AG10803 (cell line): ENCODE measurements at places on chromosomes 7 and 10.

DNA sequence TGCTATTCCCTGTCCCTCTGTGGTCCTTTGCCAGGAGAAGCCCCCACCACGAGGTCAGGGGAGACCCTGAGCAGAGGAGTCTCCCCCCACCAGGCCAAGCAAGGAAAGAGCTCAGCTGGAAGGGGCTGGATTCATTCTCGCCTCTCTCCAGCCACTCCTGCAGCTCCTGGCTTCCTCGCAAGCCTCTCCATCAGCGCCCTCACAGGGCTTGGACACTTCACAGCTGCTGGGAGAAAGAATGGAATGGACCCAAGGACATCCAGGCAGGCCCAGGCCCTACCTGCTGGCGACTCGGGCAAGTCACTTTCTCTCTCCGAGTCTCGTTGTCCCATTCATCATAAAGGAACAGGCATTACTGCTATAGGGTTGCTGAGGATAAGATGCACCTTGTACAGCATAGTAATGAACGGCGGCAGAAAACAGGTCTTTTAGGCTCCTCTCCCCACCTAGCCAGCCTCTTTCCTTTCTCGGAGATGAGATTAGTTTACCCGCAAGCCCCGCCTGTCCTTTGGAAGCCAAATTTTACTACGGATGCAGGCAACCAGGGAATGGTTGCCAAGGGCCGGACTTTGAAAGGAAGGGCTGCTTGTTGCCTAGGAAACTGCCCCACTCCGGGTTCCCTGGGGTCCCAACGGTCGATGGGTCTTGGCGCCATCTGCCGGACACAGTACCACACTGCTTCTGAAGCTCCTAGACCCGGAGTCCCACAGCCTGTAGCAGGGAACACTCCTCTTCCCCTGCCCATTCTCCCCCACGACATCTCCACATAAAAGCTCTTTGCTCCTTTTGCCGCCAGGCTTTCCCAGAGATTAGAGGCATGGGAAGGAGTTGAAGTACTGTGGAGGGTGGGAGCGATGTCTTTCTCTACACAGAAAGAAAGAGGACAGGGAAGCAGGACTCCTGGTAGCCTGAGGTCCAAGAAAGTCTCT, 22.3 kb downstream of the IMPDH1 start:
- DNase-seq: peak; percentile 56

DNA sequence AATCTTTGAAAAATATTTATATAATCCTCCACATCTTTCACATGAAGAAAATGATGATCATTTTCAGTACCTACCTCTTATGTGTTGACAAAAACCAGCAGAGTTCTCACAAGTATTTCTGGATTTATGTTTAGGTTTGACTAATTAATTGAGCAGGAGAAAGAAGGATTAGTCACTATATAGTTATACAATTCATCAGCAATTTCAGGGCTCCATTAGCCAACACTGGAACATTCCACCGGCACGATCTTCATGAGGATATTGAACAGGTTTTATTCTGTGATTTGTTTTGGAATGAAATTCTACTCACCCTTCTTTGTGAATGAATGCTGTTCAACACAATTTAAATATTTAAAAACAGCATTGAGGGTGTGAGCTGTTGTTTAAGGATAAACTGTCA, 163.2 kb downstream of the SEM1 start:
- DNase-seq: no peak

- no peak for DNase-seq
Observed at GRCh38 chr7:28466885-28467284, 54.6 kb downstream of the CREB5 start.

DNA sequence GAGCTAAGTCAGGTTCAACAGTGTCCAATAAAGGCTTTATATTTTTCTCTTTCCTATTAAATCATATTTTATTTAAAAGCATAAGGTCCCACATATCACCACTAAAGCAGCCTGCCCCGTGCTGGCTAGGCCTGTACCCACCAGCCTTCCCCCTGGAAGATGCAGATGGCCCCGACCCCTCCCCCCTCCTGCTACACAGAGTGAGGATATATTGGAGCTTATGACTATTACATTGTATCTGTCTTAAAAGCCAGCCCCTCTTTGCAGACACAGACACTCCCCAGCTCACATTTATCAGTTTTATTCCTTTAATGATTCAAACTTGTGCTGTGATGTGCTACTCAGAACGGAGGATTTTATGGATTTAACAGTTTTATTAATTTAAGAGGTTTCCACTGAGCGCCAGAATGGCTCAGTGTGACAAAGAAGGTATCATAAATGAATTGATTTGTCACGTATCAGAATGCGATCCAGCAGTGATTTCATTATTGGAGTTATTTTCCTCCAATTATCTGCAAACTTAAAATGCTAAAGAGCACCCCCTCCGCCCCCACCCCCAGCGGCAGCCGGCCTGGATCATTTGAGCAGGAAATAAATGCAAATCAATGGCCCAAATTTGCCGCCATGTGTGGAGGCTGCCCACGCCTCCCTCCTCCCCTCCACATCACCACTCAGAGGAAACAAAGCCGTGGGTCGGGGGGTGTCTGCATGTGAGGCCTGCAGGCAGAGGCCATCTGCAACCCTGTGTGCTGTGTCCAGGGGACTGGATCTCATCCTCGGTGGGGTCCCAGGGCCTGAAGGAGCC, 72.6 kb upstream of the ZMIZ1 start:
- no peak for DNase-seq

GRCh38 chr10:6815346-6815745, 235.3 kb upstream of the PRKCQ start:
- peak; percentile 5 for DNase-seq

DNA sequence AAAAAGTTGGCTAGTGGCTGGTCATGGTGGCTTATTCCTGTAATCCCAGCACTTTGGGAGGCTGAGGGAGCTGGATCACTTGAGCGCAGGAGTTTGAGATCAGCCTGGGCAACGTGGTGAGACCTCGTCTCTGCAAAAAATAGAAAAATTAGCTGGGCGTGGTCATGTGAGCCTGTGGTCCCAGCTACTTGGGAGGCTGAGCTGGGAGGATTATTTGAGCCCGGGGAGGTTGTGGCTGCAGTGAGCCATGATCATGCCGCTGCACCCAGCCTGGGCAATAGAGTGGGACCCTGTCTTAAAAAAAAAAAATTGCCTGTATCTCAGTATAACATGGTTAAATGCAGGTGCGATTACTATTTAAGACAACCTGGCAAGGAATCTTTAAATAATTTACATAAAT, 61.0 kb downstream of the ADD3 start:
- no peak for DNase-seq

DNA sequence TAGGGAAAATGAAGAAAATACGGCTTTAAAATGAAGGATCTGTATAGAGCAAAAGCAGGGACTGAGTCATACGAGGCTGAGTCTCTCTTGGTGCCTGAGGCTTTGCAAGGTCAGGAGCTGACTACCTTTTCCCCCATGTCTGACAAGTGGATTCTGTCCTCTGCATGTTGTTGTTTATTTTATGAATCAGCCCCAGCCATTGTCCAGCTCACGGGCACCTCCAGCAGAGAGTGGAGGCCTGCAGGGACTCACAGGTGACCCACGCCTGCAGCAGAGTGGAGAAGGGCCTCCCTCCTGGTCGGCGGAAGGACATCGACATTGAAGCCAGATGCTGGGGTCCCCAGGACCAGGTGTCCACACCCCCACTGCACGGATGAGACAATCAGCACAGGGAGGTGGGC, 233.9 kb downstream of the WDR37 start:
- DNase-seq: no peak

- no peak for DNase-seq
Observed at GRCh38 chr10:36500266-36500665, 625.1 kb upstream of the ANKRD30A start.

GRCh38 chr10:14737808-14738545, 36.7 kb downstream of the FAM107B start:
- DNase-seq: no peak

GRCh38 chr10:133003188-133003587, 60.8 kb upstream of the CFAP46 start:
- no peak for DNase-seq

GRCh38 chr10:110311357-110311949, 6.7 kb upstream of the SMNDC1 start:
- DNase-seq: peak; percentile 56

DNA sequence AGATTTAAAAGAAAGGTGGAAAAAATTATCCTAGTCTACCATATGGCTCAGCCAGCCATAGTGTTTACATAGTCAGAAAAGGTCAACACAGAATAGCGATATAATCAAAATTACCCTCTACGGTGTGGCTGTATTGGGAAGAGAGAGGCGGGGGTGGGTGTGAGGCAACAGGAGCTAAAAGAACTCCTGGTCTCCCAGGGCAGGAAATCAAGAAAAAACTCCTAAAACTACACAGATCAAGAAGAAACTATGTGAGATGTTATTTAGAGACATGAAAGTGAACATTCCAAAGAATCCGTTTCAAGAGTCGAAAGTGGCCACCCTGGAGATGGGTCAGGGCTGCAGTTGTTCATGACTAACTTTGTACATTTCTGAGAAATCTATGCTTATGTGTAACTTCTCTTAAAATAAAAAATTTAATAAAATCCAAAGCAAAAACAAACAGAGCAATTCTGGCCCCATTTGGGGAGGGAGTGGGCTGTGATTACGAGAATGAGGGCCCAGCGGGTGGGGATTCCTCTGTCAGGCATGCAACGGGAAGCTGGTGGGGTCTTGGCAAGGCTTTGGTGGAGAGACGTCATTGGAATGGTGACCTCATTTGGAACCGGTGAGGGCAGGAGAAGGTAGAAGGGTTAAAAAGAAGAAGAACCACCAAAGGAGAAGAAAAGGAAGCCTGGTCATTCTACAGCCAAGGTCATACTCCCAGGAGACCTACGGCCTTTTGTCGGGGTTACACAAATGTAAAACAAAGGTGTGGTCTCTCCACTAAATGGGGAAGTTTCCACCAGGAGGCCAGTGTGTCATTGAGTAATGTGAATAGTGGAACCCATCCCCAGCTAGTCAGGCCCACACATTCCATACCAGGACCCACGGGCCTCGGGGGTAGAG, 71.2 kb upstream of the DUSP5 start:
- DNase-seq: peak; percentile 90

DNA sequence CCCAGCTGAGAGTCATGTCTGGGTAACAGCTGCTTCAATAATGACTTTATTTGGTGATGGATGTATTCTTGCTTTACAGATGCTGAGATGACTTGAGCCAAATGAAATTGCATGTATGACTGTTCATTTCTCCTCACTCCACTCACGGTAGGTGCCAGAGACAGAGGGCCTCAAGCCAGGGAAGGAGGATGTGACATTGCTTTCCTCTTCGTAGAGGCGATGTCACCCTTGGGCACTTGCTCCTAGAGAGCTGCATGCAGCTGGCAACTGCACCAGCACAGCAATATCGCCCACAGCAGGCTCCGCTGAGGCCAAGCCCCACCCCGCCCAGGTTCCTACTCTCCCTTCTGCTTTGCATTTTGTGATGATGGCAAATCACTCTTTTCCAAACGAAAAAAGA, 116.6 kb upstream of the AOAH start:
- no peak for DNase-seq

GRCh38 chr10:102017295-102017694, 38.7 kb downstream of the ARMH3 start:
- DNase-seq: no peak

DNA sequence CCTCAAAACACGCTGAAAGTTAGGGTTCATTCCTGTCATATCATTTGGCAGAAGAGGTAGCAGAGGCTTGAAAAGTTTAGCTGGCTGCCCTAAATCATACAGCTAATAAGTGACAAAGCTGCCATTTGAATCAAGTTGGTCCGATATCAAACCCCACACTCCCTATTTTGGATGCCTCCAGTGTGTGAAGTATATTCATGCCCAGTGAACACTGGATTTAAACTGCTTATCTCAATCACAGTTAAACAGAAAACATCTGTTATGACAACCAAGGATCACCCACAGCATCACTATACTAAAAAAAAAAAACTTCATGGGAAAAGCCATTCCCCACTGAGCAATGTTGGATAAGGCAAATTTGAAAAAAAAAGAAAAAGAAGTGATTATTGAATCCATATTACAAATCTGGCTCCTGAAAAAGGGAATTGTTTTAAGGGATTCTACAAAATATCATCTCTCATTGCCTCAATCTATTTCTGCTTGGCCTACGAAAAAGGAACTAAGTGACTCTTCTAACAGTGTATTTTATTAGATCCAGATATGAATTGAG, 48.3 kb downstream of the ABCB1 start:
- no peak for DNase-seq

GRCh38 chr7:78383096-78383880, 584.7 kb downstream of the PHTF2 start:
- no peak for DNase-seq

GRCh38 chr10:51867956-51868355, 168.6 kb upstream of the CSTF2T start:
- peak; percentile 87 for DNase-seq

DNA sequence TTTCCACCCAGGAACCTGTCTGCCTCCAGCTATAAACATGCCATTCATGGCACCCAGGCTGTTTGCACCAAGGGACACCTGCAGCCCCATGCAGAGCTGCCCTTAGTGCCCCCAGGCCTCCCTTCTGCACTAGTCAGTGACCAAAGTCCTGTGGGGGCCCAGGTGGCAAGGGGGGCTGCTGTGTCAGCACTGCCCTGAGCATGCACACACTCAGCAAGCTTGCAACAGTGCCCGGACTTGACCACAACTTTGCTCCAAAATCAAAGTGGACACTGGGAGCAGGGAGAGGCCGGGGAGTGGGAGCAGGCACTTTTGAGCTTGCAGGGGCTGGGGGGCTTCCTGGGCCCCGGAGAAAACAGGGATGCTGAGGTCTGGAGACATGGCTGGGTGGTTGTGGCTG, 192.9 kb upstream of the MBL2 start:
- no peak for DNase-seq

DNA sequence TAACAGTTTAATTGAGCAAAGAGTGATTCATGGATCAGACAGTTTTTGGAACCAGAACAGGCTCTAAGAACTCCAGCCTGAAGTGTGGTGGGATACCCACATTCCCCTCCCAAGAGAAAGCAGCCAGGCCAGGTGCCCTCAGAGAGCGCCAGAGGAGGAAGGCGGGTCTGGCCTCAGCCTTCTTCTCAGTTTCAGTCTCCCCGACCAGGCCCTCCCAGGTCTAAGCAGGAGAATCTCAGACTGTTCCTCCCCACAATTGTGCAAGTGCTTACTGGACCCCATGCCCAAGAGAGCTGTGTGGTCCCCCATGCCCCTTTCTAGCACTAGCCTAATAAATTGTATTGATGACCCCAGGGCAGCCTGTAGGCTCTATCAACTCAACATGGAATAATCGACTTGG, 25.6 kb downstream of the PPIF start:
- DNase-seq: no peak

GRCh38 chr7:114255404-114255841, 159.2 kb upstream of the FOXP2 start:
- no peak for DNase-seq

DNA sequence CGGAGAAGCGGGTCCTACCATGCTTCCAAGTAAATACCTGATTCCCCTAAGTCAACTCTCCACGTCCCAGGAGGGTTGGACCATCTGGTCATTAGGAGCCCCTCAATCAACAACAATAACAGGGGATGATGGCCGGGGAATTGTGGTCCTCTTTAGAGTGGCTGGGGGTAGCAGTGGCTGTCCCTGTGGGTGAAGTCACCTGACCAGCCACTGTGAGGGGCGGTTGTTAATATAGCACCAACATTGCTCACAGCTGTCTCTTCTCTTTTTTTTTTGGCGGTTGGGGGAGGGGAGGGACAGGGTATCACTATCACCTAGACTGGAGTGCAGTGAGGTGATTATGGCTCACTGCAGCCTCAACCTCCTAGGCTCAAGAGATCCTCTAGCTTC, 67.9 kb downstream of the SPDYE5 start:
- no peak for DNase-seq

GRCh38 chr10:121138112-121138860, 287.1 kb downstream of the WDR11 start:
- DNase-seq: no peak
